Aorta (tissue), 5 donors: ENCODE measurements at places on chromosomes 16 and 17.

GRCh38 chr17:39753514-39754160 is 15.9 kb downstream of the GRB7 start:
- H3K36me3 ChIP-seq, result no peaks in the 10 kb centered on the region
- H3K27ac ChIP-seq, result no peak overlapping the region
- H3K27me3 ChIP-seq, result no peaks in the 10 kb centered on the region
- H3K4me1 ChIP-seq, result no peaks in the 10 kb centered on the region
- peak; percentile 72 for DNase-seq
- peak overlapping the region; percentile 20 for H3K4me3 ChIP-seq

- no peak overlapping the region for H3K4me3 ChIP-seq
- no peak for DNase-seq
- H3K27ac ChIP-seq, result no peak overlapping the region
- no peaks in the 10 kb centered on the region for H3K27me3 ChIP-seq
- H3K36me3 ChIP-seq, result no peaks in the 10 kb centered on the region
Measured at GRCh38 chr17:61689610-61690180, 98.7 kb upstream of the NACA2 start.

DNA sequence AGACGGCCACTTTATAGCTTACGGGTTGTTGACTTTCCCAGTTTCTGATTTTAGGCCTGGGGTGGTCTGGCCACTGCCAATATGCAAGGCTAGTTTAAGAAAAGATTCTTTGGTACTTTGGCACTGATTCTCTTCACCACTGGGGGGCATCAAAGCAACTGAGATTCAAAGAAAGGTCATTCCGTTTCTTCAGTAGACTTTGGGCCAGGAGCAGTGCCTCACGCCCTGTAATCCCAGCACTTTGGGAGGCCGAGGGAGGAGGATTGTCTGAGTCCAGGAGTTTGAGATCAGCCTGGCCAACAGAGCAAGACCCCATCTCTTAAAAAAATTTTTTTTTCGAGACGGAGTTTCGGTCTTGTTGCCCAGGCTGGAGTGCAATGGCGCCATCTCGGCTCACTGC is 53.0 kb downstream of the RPA1 start:
- no peak for DNase-seq
- H3K27me3 ChIP-seq, result no peaks in the 10 kb centered on the region
- H3K4me1 ChIP-seq, result no peaks in the 10 kb centered on the region
- peaks cover 12% of the 10 kb centered on the region for H3K36me3 ChIP-seq

GRCh38 chr16:73253922-73254480 is 206.1 kb upstream of the ZFHX3 start:
- H3K36me3 ChIP-seq, result no peaks in the 10 kb centered on the region
- no peak overlapping the region for H3K27ac ChIP-seq
- H3K27me3 ChIP-seq, result no peaks in the 10 kb centered on the region
- H3K4me1 ChIP-seq, result no peaks in the 10 kb centered on the region

DNA sequence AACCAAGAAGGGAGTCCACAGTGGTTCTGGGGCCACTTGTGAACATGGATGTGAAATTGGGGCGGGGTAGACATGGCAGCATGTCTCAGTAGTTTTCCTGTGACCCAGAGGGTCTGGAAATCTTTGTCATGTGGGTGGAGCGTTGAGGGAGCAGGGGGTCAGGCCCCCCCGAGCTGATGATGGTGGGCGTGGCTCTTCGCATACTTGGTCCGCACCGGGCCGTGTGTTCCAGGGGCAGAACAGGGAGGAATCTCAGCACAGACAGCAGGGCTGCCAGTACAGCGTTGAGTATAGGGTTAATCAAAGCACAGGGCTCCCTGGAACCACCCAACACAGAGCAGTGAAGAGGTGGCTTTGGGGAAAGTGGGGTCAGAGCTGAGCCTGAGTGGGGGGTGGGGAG is 267.5 kb downstream of the SEC14L1 start:
- H3K4me3 ChIP-seq, result no peak overlapping the region
- no peak for DNase-seq
- H3K4me1 ChIP-seq, result no peaks in the 10 kb centered on the region
- no peaks in the 10 kb centered on the region for H3K27me3 ChIP-seq
- peak overlapping the region; percentile 69 for H3K27ac ChIP-seq

GRCh38 chr17:7439462-7440112 is at the start of gene FGF11:
Gene FGF11, plus strand, starts transcription at chr17:7439512. Its CDS starts 109 bp downstream, at chr17:7439621.
- H3K4me3 ChIP-seq, result no peak within 1 kb of the TSS
- H3K27ac ChIP-seq, result no peak within 1 kb of the TSS
- H3K4me1 ChIP-seq, result no peaks in the 10 kb centered on the region
- H3K27me3 ChIP-seq, result no peaks in the 10 kb centered on the region
- DNase-seq, result no peak
- no peaks in the 10 kb centered on the region for H3K36me3 ChIP-seq
